ENCODE measurements at places on chromosomes 3 and 15. TPM values are rescaled to one million over a fixed set of nuclear protein-coding genes. Genes with fewer than 3 reads are reported as not detected.

GRCh38 chr3:36817806-36818533 lies 53.6 kb upstream of the DCLK3 start:
- H3K4me3 ChIP-seq: no peak overlapping the region
- H3K27me3 ChIP-seq: no peaks in the 10 kb centered on the region
- no peak overlapping the region for H3K27ac ChIP-seq

GRCh38 chr3:49641292-49641691 lies 32.9 kb upstream of the APEH start:
- H3K27me3 ChIP-seq: no peaks in the 10 kb centered on the region
- DNase-seq: no peak
- H3K4me1 ChIP-seq: no peaks in the 10 kb centered on the region
- H3K4me3 ChIP-seq: no peak overlapping the region

DNA sequence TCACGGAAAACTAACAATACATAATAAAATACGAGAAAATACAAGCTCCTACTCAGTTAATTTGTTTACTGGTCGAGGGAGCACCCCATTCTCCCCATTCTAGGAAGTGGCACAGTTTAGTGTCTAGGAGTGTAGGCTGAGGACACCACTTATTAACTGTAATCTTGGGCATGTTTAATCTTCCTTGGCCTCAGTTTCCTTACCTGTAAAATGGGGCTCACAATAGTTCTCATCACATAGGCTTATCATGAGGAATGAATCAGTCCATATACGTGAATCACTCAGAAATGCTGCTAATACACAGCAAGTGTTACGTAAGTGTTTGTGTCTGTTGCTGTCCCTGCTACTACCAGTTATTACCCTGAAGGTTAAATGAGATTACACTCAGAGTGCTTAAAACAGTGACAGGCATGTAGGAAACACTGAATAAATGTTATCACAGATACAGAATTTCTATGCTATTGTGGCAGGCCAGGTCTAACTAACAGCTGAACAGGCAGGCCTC lies 210.2 kb downstream of the OSBPL10 start:
- H3K27me3 ChIP-seq: no peaks in the 10 kb centered on the region
- no peaks in the 10 kb centered on the region for H3K4me1 ChIP-seq
- H3K27ac ChIP-seq: no peak overlapping the region
- no peak overlapping the region for H3K4me3 ChIP-seq
- no peak for DNase-seq
- peaks cover 7% of the 10 kb centered on the region for H3K36me3 ChIP-seq

- DNase-seq: no peak
- no peaks in the 10 kb centered on the region for H3K27me3 ChIP-seq
- H3K4me3 ChIP-seq: no peak overlapping the region
- no peak overlapping the region for H3K27ac ChIP-seq
- H3K4me1 ChIP-seq: no peaks in the 10 kb centered on the region
- H3K36me3 ChIP-seq: no peaks in the 10 kb centered on the region
Measured at GRCh38 chr3:117556646-117557407, 847.2 kb downstream of the TUSC7 start.

DNA sequence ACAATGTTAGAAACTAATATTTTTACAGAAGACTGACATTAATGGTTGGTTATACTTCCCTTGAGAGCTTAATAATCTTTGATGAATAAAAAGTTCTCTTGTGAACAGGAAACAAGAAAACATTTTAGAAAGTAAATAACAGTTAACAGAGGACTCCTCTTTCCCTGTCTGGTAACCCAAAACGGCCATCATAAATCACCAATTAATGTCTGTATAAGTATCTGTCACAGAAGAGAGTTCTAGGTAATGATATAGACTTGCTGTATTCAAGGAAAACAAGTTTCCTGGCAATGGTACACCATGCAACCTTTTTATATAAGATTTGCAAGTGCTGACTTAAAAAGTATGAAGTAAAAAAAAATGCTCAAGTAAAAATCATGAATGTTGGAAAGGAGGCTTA lies 426.7 kb downstream of the SOX2 start:
- H3K27ac ChIP-seq: no peak overlapping the region
- no peak overlapping the region for H3K4me3 ChIP-seq
- H3K36me3 ChIP-seq: no peaks in the 10 kb centered on the region

DNA sequence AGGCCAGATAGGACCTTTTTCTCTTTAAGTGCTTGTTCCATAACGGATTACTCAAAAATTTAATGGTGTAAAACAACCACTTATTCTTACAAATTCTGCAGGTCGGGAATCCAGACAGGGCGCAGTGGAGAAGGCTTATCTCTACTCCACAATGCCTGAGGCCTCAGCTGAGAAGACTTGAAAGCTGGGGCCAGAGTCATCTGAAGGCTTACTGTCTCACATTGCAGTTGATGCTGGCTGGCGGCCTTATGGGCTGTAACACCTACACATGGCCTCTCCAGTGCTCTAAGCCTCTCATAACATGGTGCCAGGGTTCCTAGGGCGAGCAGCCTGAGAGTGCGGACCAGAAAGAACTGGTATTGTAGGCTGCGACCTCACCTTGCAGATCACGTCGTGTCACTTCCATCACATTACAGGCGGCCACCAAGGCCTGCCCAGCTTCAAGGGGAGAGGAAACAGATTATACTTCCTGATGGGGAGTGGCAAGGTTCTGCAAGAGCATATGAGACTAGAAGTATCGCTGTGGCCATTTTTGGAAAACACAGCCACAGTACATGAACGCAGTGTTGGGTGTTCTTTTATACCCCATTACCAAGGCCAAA lies 32.4 kb downstream of the CMTM7 start:
- DNase-seq: peak; percentile 62
- H3K27ac ChIP-seq: peak overlapping the region; percentile 86
- H3K36me3 ChIP-seq: no peaks in the 10 kb centered on the region
- H3K4me3 ChIP-seq: no peak overlapping the region

DNA sequence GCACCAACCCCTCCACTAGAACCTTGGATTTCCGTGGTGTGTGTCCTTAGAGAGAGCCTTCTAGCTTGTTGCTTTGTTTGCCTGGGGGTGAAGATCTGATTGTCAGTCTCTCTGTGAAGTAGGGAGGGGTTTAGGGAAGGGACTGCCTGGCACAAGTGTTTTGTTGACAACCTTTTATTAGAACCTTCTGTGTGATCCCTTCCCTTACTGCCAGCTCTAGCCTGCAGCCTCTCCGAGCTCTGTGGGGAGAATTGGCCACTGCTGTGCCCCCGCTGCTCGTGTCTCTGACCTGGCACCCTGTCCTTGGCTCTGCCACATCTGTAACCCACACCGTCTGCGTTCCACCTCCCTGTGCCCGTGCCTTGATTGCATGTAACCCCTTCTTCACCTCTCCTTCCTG lies 30.9 kb upstream of the PCSK6 start:
- no peaks in the 10 kb centered on the region for H3K36me3 ChIP-seq
- no peaks in the 10 kb centered on the region for H3K27me3 ChIP-seq
- no peak for DNase-seq
- H3K4me1 ChIP-seq: no peaks in the 10 kb centered on the region
- H3K4me3 ChIP-seq: no peak overlapping the region
- H3K27ac ChIP-seq: no peak overlapping the region

- no peaks in the 10 kb centered on the region for H3K36me3 ChIP-seq
- H3K4me3 ChIP-seq: no peak overlapping the region
Measured at GRCh38 chr3:151391720-151392119, 7.2 kb upstream of the P2RY12 start.

- no peaks in the 10 kb centered on the region for H3K36me3 ChIP-seq
- peaks cover 8% of the 10 kb centered on the region for H3K4me1 ChIP-seq
- no peak for DNase-seq
- H3K4me3 ChIP-seq: no peak overlapping the region
- H3K27ac ChIP-seq: no peak overlapping the region
Measured at GRCh38 chr3:44334326-44334725, 4.2 kb upstream of the TCAIM start.

The EOGT gene
- polyA plus RNA-seq: 1.7 TPM

The ZBBX gene
- not detected for polyA plus RNA-seq

The ISG20 gene
- 232 TPM for polyA plus RNA-seq

The PLCB2 gene
- polyA plus RNA-seq: 312 TPM

The TM4SF18 gene
- polyA plus RNA-seq: not detected

The CPNE4 gene
- not detected for polyA plus RNA-seq

Measured in B cell (primary cell).